ENCODE measurements at places on chromosomes 5 and 9. TPM values are rescaled to one million over a fixed set of nuclear protein-coding genes. Genes with fewer than 3 reads are reported as not detected.

GRCh38 chr5:4022056-4022670, 426.5 kb downstream of the IRX1 start:
- DNase-seq: no peak

- no peak for DNase-seq
Measured at GRCh38 chr9:20378851-20379250, 243.4 kb downstream of the MLLT3 start.

DNA sequence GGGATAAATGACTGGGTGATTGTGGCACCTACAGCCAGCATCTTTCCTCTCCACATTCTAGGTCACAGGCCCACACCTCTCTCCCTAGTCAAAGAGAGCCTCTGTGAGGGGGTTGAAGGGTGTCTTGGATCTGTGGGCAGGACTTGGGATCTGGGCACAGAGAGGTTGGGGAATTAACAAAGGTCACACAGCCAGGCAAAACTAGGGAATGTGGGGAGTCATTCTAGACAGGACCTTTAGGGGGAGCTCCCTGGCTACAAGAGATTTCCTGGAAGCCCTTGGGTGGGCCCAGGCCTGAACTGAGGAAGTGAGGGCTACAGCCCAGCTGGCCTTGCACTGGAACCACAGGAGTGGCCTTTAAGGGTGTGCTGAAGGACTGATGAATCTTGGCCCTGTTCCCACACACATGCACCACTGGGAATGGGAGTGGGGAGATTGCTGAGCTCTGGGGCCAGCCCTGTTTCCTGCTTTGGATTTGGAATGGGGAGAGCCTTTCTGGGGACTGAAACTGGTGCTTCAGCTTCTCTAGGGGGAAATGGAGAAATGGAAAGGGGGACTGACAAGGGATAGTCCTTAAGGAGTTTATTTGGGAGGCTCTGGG, 12.4 kb upstream of the CXXC5 start:
- DNase-seq: no peak

DNA sequence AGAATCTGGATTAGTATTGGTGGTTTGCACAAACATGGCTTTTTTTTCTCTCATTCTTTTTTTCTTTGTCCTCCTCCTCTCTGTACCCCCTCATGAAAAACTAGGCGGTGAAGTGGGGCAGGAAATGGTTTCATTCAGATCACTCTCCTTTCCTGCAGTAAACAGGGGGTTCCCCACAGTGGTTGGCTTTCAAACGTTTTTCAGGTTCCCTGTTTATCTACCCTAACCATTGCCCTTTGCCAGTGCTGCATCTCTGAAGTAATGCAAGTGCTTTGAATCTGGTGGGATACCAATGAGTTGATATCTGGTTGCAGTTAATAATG, 29.8 kb downstream of the NR4A3 start:
- DNase-seq: no peak

GRCh38 chr5:161539016-161539415, 7.5 kb downstream of the GABRB2 start:
- no peak for DNase-seq

DNA sequence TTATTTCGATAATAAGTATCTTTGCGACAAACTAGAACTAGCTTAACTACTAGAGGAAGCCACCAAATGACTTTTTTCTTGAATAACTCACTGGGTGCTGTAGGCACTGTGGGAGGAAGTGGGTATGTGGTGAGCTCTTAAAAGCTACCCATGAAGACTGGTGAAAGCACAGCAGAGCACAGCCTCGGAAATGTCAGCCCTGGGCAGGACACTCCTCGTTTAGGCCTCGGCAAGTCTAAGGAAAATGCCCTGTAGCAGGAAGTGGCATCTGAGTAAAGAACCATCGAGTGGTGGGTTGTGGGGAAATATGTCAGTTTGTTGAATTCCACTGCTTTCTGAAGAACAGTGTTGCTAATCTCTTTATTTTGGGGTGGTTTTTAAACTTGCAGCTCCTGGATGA, 44.0 kb upstream of the NCS1 start:
- no peak for DNase-seq

DNA sequence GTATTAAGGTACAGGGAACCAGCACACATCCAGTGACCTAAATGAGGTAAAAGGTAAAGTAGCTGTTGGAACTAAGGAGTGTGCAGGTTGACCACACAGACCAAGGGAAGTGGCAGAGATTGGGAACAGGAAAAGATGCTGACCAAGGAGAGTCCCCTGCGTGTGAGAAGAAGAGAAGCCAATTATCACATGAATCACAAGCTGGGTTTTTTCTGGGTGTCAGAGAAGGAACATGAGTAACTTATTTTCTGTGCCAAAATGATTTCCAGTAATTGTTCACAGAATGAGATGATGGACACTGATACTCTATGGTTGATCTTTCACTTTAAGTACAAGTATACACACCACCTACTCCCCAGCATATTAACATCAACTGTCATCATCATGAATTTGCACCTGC, 130.7 kb upstream of the ACO1 start:
- DNase-seq: no peak

The TEX48 gene
- not detected for total RNA-seq

- no peak for DNase-seq
Measured at GRCh38 chr5:149728303-149728702, 1.8 kb upstream of the PPARGC1B start.

GRCh38 chr9:103713631-103714030, 380.5 kb upstream of the SMC2 start:
- no peak for DNase-seq

The SLF1 gene
- total RNA-seq: 8.4 TPM

DNA sequence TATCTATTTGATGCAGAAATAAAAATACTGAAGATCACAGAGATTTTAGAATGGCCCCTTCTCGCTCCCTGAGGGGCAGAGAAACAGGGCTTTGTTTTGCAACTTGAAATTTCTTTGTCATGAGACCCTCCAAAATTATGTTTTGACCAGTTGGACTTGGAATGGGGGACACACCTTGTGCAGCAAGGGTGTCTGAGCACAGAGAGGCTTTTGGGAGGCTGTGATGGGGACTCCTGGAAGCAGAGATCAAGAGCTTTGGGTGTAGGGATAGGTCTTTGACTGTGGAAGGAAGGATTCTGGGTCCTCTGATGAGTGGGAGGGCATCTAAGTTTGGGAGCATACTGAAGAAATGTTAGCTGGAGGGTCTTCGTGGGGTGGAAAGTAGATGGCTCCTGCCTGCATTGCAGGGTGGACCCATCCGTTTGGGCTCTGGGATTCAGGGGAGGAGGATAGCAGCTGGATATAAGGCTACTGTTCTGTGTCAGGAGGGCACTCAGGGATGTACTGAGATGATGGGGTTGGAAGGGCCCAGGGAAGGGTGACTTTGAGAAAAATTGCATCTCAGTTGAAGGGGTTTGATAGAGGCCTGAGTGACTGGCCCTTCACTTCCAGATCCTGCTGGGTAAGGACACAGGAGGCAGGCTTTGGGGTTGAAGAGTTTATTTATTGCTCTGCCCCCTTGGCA, 1.8 kb upstream of the MYORG start:
- DNase-seq: no peak

The LHX2 gene
- not detected for total RNA-seq

- DNase-seq: no peak
Measured at GRCh38 chr9:76378367-76379073, 15.7 kb downstream of the RFK start.

DNA sequence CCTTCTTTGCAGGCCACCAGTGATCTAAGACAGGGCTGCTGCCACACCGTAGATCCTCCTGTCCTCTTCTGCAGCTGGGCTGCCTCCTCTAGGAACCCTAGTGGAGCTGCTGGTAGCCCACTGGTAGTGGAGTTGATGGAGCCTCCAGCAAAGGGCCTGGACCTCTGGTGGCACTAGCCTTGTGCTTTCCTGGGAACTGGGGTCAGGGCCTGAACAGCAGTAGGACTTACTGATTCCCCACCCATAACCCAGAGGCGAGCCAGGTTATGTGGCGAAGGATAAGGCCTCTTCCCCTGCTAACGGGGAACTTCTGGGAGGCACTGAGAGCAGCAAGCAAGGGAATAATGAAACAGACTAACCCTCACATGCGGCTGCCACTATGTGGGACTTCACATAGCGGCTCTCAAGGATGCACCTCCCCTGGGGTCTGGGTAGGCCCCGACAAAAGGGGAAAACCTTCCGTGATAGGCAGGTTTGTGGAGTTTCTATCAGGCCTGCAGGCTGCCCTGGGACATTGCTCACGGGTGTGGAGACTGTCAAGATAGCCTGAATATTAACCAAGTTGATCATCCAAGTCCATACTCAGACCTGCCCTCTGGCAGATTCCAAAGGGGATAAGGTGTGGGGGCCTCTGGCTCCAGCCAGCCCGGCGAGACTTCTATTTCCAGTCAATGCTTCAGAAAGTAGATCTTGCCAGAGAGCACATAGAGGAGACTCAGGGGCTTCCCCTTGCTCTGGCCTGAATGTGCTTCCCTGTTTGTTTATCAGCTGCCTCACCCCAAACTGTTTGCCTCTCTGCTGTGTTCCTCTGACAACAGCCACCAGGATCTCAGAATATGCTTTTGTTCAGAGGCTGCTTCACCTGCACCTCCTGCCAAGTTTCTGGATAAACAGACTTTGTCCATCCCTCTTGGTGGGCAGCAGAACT, 7.4 kb downstream of the SLC22A4 start:
- DNase-seq: no peak

The DNAJC21 gene
- 32.8 TPM for total RNA-seq

The FAF2 gene
- 23.0 TPM for total RNA-seq

GRCh38 chr5:33180900-33181299, 259.9 kb upstream of the TARS1 start:
- no peak for DNase-seq

GRCh38 chr5:134793111-134793510, 34.5 kb downstream of the DDX46 start:
- no peak for DNase-seq

DNA sequence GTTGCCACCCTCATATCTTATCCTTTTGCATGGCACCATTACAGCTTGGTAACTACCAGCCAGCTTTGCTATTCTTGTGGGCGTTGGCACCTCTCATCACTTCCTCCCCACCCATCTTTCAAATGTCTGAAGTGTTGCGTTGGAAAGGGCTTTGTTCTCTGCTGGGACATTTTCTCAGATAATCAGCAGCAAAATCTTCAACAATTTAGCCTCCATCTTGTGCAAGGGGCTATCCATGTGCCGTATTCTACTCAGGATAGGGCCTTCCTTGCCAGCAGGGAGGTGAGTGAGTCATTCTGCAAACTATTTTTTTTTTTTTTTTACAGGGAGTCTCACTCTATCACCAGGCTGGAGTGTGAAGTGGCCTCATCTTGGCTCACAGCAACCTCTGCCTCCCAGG, 62.1 kb upstream of the NUDT12 start:
- no peak for DNase-seq

- DNase-seq: no peak
Measured at GRCh38 chr9:125479846-125480615, 218.4 kb downstream of the GAPVD1 start.

DNA sequence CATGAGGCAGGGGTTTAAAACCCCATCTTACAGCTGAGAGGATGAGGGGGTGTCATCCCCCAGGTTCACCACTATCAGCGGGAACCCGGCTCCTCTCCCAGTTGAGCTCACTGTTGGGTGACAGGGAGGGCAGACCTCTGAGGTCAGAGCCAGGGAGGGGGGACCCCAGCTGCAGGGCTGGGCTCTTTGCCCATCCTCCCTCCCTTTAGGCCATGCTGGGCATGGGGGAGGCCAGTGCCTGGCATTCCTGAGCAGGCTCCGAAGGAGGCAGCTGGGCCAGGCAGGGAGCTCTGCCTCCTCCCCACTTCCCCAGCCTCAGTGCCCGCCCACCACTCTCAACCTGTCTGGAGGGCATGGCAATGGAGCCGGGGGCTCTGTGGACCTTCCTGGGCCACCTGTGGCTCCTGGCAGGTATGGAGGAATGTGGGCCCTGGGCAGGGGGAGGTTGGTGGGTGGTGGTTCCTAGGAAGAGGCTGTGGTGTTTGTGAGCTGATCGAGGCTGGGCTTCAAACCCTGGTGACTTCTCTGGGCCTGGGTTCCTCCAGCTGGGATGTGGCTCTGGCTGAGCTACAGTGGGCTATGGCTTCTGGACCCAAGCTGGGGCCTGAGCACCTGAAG, 12.6 kb downstream of the CRB2 start:
- no peak for DNase-seq

The BTNL9 gene
- total RNA-seq: 24.9 TPM

The GZMA gene
- total RNA-seq: not detected

The GPR150 gene
- 3.0 TPM for total RNA-seq

DNA sequence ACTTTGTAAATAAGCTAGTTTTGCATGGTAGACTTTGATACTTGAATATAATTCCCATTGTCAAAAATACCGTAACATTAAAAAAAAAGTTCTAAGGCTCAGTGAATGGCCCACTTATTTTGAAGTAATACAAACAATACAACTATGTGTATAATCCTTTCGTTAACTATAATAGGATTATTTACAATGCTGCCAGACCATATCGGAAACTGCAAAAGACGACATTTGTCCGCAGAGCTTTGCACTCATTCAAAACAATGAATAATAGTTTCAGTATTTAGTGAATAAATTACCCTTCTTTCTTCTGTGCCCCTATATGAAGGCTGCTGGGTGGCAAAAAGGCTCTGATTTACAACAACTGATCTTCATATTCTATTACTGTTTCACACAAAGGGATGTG, 121.8 kb downstream of the DROSHA start:
- DNase-seq: no peak

- no peak for DNase-seq
Measured at GRCh38 chr5:55300890-55301289, 6.6 kb downstream of the DHX29 start.

The IFNA21 gene
- total RNA-seq: not detected

GRCh38 chr5:108507631-108508030, 125.7 kb upstream of the FBXL17 start:
- DNase-seq: no peak

DNA sequence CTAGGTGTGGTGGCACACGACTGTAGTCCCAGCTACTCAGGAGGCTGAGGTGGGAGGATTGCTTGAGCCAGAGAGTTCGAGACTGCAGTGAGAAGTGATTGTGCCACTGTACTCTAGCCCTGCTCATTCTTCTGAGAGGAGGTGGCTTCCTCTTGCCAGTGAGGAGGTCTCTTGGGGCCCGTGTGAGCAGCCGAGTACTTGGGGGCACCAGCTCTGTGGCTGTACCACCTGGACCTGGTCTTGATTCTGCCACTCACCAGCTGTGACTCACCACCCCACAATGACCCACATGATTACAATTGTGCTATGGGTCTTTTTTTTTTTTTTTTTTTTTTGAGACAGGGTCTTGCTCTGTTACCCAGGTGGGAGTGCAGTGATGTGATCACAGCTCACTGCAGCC, 18.0 kb upstream of the CRB2 start:
- DNase-seq: no peak

GRCh38 chr5:54870271-54870670, 115.1 kb downstream of the ESM1 start:
- no peak for DNase-seq

DNA sequence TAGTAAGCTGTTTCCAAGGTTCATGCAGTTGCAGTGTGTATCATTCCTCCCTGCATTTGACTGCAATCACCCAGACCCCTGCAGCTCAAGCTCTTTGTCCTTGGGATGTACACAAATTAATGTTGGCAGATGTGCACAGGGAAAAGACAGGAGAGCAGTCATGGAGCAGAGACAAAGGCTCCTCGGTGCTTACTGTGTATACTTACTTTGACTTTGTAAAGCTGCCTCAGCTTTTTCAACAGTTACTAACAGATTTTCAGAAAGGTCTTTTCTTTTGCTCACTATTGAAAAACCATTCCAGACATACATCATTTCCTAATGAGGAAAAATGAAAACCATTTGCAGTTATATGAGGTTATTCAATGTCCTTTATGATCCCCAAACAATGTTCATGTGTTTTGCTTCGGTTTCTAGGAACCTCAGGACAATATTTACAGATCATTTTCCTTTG, 124.9 kb downstream of the TTC39B start:
- no peak for DNase-seq

All from tibial nerve (tissue), 4 donors.